ENCODE measurements at places on chromosomes 6 and 20.

GRCh38 chr6:112176175-112176574 lies 78.2 kb downstream of the LAMA4 start:
- DNase-seq, result no peak

GRCh38 chr20:47985092-47985850 lies 200.0 kb upstream of the SULF2 start:
- DNase-seq, result no peak

GRCh38 chr6:28965706-28966105 lies 39.4 kb downstream of the ZNF311 start:
- no peak for DNase-seq

DNA sequence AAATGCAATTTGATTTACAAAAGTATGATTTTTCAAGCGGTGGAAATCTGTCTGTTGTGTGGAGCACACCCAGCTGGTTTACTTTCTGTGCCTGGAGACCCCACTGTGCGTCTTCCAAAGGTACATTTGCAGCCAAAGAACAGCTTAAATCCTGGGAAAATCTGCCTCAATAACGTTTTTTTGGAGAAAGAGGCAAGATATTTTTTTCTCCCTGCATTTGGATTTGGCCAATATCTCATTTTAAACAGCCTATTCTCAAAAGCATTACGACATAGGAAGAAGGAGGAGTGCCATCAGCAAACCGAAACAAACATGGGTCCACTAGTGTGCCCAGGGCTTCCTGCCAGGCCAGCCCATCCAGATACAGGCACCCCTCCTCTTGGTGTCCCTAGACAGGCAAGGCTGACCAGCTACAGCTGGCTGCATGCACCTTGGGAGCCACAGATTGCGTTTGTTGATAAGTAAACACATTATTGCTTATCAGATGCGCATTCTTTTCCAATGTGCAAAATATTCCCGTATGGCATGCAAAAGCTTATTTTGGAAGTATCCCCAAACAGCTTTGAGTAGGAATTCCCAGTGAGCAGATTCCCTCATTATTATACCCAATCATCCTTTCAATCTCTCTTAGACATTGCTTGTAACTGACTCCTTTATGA lies 184.5 kb upstream of the MARCKS start:
- DNase-seq, result no peak

- DNase-seq, result no peak
These were observed 12.8 kb downstream of the RSPO3 start for GRCh38 chr6:127131275-127131674.

DNA sequence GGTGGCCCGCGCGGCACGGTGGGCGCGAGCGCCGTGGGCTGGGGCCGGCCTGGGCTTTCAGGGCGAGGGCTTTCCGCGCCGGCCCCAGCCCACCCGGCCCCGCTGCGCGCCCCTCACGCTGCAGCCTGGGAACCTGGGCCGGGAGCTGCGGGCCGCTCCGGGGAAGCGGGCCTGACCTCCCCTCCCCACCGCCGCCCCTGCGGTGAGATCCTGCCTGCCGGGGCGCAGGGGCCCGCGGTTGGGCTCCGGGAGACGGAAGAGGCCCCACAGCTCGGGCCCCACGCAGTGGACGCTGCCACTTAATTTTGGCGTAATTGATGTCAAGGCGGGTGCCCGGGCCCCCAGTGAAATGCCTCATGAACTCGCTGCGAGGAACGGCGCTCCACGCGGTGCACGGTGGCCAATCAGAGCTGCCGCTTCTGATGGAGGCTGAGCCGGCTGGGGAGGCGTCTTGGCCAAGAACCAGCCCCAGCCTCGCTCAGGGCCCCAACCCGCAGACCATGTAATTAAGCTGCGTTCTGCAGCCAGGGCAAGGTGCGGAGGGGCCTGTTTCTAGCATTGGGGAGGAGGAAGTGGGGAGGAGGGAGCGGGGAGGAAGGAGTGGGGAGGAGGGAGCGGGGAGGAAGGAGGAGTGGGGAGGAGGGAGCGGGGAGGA lies 96.1 kb upstream of the BHLHE23 start:
- no peak for DNase-seq

DNA sequence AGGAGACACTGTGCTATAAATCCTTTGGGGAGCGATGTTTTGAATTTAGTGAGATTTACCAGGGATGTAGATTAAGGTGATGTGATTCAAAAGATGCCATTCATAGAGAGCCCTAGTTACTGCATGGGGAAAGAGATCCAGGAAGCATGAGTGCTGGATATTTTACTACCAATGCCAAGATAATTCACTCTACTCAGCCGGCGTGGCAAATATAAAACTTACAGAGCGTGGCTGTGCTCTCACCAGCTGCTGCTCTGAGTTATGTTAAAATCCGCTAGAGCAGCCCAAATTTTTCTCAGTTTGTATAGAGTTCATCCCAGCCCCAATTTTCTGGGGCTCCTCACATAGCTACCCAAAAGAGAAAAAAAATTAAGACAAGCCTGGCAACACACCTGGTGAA lies 48.6 kb downstream of the BFSP1 start:
- no peak for DNase-seq

GRCh38 chr6:41836022-41836659 lies 48.6 kb downstream of the TOMM6 start:
- DNase-seq, result no peak

- DNase-seq, result no peak
These were observed 7.4 kb downstream of the FKBP5 start for GRCh38 chr6:35681298-35681697.

GRCh38 chr6:102623201-102623600 lies 1229.7 kb downstream of the GRIK2 start:
- DNase-seq, result no peak

- DNase-seq, result no peak
These were observed 5.7 kb upstream of the ZNF217 start for GRCh38 chr20:53599378-53599777.
